Non-pigmented ciliary epithelial cell (primary cell): ENCODE measurements at places on chromosomes 7 and 10.

- DNase-seq: no peak
Measured at GRCh38 chr10:75611172-75611992, 180.0 kb downstream of the LRMDA start.

GRCh38 chr7:106693677-106694353 lies 32.9 kb upstream of the CCDC71L start:
- DNase-seq: no peak

DNA sequence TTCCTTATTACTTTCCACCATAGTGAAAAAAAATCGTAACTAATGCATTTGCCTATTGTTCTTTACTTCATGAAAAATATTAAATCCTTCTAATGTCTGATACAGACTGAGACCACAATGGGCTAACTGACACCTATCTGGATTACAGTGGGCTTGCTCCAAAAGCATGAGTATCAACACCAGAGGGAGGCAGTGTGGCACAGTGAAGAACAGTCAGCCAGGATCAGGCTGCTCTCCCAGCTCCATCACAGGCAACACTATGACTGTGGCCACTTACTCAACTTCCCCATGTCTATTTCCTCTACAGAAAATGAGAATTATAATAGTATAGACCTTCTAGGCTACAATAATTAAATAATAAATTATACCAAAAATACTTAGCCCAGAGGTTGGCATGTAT lies 97.2 kb downstream of the SLC25A13 start:
- no peak for DNase-seq

DNA sequence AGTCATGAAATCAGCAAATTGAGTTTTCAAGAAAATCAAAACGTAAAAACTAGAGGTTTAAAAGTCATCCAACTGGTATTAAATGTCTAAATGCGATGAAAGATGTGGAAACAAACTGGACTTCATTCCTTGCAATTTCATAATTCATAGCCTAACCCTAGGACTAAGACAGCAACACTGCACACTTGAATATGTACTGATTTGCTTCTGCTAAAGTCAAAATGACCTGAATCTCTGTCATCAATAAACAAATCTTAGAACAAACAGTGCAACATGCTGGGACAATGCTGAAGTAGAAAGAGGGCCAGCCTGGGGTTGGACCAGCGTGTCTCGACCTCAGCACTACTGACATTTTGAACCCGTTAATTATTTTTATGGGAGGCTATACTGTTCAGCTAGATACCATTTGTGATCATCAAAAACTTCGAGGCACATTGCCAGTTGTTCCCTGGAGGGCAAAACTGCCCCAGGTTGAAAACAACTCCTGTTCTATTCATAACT lies 47.1 kb downstream of the MYOF start:
- DNase-seq: no peak

- no peak for DNase-seq
Measured at GRCh38 chr7:7834761-7835160, 116.4 kb upstream of the RPA3 start.

DNA sequence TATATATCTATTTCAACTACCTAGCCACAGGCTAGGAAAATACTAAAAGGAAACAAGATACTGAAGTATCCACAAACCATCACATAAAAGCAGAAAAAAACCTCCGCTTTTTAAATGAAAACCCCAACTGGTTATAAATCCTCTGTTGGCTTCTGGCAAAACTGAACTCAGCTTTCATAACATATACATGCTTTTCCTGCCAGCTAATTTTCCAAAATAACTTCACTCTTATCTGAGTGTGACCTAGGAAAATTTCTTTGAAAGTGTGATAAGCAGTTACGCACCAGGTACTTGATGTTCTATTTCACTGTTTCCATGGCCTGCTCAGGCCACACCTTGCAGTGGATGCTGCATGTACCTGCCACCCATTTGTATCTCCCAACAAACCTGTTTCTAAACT lies 11.8 kb downstream of the FAM3C start:
- DNase-seq: no peak
